Fibroblast of lung (primary cell): ENCODE measurements at places on chromosomes 6 and 20. TPM values are rescaled to one million over a fixed set of nuclear protein-coding genes. Genes with fewer than 3 reads are reported as not detected.

WRNIP1 gene
- total RNA-seq, result 33.1 and 40.8 TPM in 2 replicates

PAK1IP1 gene
- 16.3 and 19.3 TPM in 2 replicates for total RNA-seq

LHFPL5 gene
- not detected in 2 replicates for total RNA-seq

CD93 gene
- under 0.01 TPM in 1 of 2 replicates, not detected in the other for total RNA-seq

HS3ST5 gene
- total RNA-seq, result under 0.01 TPM in 1 of 2 replicates, not detected in the other

MUC22 gene
- not detected in 2 replicates for total RNA-seq

SLC22A1 gene
- 0.26 and 0.50 TPM in 2 replicates for total RNA-seq

DNA sequence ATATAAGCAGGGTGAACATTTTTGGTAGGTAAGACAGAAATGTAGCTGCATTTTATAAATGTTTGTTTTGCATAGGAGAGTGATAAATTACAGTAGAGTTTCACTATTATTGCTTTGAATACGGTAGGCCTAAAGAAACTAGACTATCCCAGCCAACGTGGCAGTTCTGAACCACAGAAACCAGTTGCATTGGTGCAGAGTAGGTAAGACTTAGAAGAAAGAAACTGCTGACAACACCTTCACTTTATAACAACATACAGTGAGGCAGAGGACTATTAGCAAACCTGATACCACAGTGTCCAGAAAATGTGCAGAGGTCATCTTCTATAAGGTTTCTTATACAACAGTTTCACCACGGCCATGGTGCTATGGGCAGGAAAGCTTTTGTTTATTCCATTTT, 566.1 kb downstream of the KIF16B start:
- DNase-seq, result no peak

DNA sequence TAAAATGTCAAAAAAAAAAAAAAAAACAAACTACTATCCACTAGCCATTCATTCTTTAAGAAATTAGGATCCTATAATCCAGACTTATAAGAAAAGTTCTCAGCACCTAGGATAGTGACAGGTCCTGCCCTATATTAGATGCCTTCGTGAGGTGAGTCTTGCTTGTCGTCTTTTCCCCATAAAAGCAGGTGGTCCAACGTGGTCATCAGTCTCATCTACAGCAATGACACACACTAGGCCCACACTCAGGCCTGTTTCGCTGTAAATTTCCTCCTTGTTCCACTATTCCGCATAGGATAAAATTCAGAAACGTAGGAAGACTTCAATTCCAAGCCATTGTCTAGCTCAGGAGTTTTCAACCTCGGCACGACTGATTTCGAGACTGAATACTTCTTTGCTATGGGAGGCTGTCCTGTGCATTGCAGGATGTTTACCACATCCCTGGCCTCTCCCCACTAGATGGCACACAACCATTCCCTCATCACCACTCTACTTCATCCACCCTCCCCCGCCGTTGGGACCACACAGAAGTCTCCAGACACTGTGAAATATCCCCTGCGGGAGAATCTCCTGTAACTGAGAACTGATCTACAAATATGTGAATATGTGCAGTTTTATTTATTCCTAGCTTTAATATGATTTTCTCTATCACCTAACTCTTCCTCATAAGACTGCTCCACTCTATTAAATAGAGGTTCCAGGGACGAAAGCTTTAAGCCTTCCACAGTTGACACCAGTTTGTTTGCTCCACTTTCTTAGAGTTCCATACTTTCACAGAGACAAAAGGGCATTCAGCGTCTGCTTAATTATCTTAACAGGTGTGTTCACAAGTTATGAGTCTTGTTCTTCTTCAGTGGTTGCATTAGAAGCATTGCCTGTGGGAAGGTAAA, 346.3 kb downstream of the BMP2 start:
- DNase-seq, result peak; percentile 6

GRCh38 chr6:4756247-4756646, 20.0 kb upstream of the CDYL start:
- DNase-seq, result no peak

DNA sequence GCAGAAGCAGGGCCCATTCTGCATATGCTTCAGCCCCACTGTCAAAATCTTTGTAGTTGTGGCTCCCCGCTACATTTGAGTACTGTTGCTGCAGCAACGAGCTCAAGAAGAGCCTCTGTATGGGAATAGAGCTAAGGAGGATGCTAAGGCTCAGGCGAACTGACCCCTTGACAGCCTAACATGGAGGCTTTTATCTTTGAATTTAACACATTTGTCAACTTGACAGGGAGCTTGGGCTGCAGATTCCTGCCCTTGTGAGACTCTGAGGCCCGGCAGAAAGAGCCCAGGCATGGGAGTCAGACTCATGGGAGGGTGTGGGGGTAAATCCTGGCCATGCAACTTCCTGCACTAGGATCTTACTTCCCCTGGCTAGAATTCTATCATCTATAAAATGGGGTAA, 278.7 kb upstream of the CITED2 start:
- no peak for DNase-seq

DNA sequence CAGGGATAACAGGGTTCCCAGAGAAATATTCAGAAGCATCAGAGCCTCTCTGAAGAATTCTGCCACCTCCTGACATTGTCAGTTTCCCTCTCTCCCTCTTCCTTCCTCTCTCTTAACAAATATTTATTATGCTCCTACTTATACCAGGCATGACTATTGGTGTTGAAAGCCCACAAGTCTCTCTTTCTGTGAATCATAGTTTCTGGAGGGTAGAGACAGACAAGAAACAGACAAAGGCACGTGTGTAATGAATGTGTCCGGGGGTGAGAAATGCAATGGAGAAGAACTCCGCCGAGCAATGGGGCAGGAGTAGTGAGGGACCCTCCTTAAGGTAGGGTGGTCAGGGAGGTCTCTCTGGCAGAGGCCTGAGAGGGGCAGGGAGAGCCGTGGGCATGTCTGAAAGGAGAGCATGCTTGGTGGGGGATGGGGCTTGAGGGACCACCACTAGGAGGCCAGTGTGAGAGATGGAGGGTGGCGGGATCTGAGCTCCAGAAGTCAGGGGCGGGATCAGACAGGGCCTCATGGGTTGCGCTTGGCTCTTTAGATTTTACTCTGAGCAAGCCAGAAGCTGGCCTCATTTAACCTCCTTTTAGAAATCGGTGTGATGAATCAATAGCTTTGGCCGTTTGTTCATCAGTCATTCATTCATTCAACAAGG, 57.3 kb downstream of the EYA2 start:
- peak; percentile 37 for DNase-seq

DNA sequence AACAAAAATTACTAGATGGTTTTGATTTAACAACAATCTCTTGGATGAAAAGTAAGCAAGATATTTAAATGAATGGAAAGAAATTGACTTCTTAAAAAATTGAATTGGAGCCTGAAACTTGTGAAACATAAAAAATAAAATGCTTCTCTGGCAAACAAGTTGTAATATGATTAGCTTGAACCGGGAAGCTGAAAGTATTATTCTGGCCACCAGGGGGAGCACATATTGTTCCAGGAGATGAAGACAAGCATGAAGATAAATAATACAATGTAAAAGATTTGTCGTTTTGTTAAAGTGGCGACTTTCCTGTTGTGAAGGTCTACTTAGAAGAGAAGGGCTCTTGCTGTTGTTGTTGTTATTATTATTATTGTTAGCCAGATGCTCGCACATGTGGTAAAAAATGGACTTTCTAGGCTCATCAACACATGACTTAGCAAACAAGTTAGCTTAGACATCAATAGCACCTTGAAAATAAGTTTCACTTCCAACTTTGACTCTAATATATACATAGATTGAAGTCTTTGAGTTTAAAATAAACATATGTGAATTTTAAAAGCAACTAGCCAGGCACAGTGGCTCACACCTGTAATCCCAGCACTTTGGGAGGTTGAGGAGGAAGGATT, 14.2 kb downstream of the PAX1 start:
- peak; percentile 33 for DNase-seq

- DNase-seq, result no peak
Measured at GRCh38 chr6:52174118-52174517, 12.1 kb upstream of the IL17A start.

DNA sequence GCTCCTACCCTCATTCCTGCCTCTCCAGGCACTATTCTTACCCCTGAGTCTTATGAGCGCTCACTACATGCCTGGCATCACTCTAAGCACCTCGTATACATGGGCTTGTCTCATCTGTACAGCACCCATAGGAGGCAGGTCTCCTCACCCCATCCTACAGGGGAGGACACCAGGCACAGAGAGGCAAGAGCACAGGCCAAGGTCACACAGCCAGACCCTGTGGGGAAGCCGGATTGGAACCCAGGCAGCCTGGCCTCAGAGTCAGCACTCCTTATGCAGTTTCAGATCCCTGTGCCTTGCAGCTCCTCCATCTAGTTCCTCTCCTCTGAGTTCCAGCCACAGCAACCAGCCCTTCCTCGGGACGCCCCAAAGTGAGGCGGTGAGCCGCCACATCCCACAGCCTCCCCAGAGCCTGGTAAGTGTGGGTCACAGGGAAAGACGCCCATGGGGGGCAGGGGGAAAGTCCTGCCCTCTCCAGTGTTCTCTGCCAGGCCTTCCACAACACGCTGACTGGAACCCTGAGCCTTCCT, 103.3 kb downstream of the NFATC2 start:
- DNase-seq, result no peak

GRCh38 chr6:30830438-30830837, 53.9 kb upstream of the DDR1 start:
- DNase-seq, result no peak

DNA sequence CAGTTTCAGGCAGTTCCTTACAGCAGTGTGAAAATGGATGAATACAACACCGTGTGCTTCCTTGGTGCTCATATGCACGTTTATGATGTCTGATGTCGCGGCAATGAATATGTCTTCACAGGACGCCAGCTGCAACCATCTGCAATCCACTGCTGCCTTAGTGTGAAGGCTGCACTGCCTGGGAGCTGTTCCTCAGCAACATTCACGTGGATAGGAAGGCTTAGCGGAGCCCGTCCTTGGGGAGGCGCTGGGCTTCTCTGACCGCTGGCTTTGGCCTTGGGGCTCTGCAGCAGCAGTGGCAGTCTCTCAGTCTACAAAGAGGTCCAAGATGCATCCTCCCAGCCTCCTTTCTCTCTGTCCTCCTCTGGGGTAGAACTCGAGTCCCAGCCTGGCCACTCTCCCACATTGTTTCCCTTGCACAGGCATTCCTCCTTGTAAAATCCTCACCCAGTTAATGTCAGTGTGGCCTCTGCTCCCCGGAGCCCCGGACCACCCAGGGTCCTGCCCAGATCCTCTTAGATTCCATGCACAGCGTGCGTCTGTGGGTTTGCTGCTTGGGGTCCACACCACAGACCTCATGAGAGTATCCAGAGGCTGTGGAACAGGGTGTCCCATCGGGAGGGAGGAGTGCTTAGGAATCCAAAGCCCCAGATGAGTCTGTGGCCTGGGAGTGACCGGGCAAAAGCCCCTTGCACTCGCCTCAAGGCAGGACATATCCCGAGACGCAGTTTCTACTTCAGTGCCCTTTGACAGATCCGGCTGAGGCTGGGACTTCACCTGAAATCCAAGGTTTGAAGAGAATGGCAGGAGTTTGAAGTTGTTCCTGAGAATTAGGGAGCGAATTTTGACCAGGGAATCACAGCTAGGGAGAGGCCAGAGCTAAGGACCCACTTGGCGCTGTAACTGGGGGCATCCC, 181.3 kb downstream of the THBS2 start:
- DNase-seq, result peak; percentile 18

- no peak for DNase-seq
Measured at GRCh38 chr6:121678245-121678644, 242.8 kb downstream of the GJA1 start.

DNA sequence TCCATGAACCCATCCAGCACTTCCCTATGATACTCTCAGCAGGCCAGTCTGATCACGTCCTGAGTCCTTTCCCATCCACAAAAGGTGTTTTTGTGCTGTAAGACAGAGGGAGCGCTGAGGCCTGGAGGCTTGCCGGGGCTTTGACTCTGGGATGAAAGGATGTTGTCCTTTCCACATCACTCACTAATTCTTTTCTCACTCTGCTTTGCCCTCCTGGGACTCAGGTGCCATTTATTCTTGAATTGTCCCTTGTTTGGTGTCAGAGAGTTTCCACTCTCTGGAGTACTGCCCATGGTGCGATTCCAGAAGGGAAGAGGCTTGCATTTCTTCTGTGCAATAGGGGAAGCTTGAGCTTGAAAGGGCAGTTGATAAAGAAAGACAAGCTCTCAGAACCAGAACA, 15.3 kb upstream of the TUBB2B start:
- DNase-seq, result no peak

DNA sequence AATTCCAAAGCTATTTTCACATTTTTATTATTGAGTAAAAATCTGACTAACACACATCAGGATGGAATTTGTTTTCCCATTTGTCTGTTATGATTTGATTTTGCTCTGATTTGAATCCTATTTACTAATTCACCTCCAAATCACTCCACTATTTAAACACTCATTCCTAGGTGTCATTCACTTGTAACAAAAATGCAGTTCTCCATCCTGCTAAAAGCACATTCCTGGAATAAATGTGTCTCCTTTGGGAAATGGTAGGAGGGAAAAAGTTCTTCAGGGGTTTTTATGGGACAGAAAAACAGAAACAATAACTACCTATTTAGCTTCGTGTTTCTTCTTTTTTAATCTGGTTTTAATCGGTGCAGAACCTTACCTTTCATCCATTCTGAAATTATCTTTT, 494.1 kb upstream of the CITED2 start:
- no peak for DNase-seq

DNA sequence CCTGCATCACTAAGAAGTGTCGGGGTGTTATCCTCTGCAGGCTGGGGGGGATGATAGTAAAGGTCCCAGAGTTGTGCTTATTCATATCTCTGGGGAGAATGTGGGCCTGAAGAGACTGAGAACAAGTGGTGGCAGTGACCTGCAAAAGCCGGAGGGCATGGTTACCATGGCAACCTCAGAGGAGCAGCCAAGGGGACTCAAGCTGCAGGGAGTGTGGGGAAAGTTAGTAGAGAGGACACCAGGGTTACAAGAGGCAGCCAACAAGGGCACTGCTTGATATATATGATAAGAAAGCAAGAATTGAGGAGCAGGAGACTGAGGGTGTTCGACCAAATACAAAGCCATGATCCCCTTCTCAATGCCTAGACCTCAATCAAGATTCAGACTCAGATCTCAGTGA, 46.1 kb downstream of the HLA-F start:
- no peak for DNase-seq

DNA sequence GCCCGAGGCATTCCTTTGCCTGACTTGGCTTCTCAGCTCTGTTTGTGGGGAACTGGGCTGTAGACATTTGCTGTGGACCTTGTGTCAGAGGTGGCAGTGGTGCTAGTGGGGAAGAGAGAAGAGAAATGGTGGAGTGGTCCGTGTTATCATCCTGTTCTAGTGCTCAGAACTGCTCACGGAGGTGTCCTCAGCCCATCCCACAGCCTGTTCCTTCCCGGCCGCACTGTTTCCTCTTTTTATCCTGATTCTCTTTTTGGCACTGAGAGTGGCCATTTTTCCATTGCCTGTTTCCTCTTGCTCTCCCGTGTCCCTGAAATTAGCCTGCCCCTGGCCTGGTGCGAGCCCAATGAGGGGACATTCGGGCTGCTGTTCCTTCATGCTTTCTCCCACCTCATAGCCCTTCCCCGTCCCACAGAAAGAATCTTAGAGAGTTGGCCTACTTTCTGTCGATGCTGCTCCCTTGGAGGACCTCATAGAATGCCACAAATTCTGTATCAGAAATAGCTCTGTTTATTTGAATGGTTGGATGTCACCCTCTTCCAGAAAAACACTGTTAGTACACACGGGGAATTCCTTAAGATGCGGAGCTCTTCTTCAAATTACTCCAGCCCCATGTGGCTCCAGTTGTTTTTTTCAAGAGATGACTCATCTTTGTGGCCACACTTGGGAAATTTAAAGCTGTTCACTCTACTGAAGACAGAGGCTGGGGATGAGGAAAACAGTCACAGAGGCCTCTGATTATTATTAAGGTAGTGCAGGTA, 26.1 kb downstream of the FARS2 start:
- DNase-seq, result peak; percentile 68
